Common myeloid progenitor, CD34-positive (primary cell): ENCODE measurements at places on chromosomes 3 and 15.

- DNase-seq = no peak
Measured at GRCh38 chr3:2311022-2311421, 212.4 kb downstream of the CNTN4 start.

GRCh38 chr3:178680489-178680888, 144.3 kb downstream of the KCNMB2 start:
- no peak for DNase-seq

DNA sequence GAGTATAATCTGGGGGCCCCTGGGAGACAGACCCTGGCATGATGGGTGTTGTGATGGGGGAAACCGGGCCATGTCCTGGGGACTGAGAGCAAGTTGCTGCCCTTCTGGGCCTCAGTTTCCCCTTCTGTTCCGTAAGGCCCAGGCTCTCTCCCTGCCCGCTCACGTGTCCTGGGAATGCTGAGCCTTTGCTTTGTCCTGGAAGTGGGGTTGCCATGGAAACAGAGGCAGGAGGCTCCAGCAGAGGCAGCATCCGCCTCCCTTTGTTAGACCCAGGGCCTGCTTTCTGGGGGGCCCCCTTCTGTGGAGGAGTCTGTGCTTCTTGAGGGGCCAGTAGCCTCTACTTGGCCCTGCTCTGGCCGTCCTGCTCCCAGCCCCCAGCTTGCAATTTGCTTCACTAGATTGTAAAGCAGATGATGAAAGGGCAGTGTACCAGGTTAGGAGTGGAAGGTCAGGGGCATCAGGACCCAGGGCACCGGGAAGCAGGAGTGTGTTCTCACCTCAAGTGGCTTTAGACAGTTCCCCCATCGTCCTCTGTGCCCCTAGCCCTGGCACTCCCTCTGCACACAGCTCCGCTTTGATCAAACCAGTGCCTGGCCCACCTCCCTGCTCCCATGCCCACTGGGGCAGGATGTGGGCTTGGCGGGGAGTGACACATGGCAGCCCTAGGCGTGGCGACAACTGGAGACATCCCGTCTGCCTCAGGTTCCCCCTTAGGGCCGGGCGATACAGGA, 105.6 kb downstream of the FBLN2 start:
- DNase-seq = no peak

GRCh38 chr3:191260431-191261303, 61.6 kb downstream of the OSTN start:
- no peak for DNase-seq

- DNase-seq = no peak
Measured at GRCh38 chr3:21830541-21830940, 79.5 kb upstream of the ZNF385D start.

GRCh38 chr3:102053375-102053989, 204.2 kb downstream of the NFKBIZ start:
- no peak for DNase-seq

- DNase-seq = no peak
Measured at GRCh38 chr3:151226088-151226563, 23.1 kb upstream of the GPR171 start.

DNA sequence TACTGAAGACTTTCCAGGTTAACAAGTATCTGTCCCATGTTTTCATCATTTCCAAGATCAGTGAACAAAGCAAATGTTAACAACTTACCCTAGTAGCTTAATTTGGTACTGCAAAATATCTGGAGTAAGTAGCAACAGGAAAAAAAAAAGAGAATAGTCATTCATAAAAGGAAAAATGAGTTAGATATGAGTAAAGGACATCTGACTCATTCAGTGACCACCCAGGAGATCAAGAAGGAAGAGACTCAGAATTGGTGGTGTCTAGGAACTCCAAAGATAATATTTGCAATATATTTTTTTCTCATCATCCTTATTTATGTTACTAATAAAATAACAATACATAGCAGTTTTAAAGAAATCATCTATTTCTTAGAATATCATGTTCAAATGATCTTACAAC, 253.8 kb upstream of the COL8A1 start:
- no peak for DNase-seq

GRCh38 chr3:129708328-129708861, 101.9 kb upstream of the PLXND1 start:
- DNase-seq = no peak

GRCh38 chr15:45648521-45649200, 13.8 kb downstream of the SQOR start:
- DNase-seq = no peak

DNA sequence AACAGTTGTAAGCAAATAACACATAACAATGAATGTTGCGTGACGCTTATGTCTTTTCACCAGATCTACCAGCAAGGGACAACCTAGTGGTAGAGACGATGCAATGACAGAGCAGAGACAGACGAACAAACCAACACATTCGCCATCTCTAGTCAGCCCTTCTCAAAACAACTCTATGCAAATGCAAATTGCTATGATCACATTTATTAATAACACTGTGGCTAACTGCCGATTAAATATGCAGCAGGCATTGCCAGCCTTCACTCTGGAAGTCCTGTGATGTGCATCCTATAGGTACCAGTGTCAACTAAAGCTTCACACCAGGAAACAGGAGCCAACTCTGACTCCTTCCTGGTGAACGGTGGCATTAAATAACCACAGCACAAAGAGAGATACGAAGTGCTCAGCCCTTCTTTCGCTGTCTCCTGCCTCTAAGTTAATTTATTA, 94.2 kb downstream of the FOXP1 start:
- no peak for DNase-seq

GRCh38 chr3:11389386-11390268, 117.4 kb downstream of the ATG7 start:
- DNase-seq = no peak
